Stomach (tissue), 19 donors: ENCODE measurements at places on chromosomes 2 and 18. TPM values are rescaled to one million over a fixed set of nuclear protein-coding genes. Genes with fewer than 3 reads are reported as not detected.

The KIF5C gene
- total RNA-seq = 4.3 TPM

The PPP1R1C gene
- 4.0 TPM for total RNA-seq

The ESPNL gene
- 1.3 TPM for total RNA-seq

The IL1B gene
- 7.0 TPM for total RNA-seq

The CDK15 gene
- 3.6 TPM for total RNA-seq

The SH2D6 gene
- 2.2 TPM for total RNA-seq

The DSG2 gene
- total RNA-seq = 18.1 TPM

The DSC3 gene
- total RNA-seq = not detected

The CAPN14 gene
- total RNA-seq = not detected

The PROM2 gene
- total RNA-seq = 370 TPM

The PLB1 gene
- total RNA-seq = 1.3 TPM

The MARCO gene
- total RNA-seq = 2.0 TPM

The RELCH gene
- total RNA-seq = 55.9 TPM

The PDK1 gene
- total RNA-seq = 27.2 TPM

The PAIP2B gene
- 4.9 TPM for total RNA-seq

The GBX2 gene
- total RNA-seq = not detected

The POTEF gene
- total RNA-seq = 0.18 TPM

The NDUFB3 gene
- total RNA-seq = 27.2 TPM

The DYNAP gene
- not detected for total RNA-seq

The THUMPD2 gene
- 4.3 TPM for total RNA-seq
